ENCODE measurements at places on chromosomes 16 and 17.

DNA sequence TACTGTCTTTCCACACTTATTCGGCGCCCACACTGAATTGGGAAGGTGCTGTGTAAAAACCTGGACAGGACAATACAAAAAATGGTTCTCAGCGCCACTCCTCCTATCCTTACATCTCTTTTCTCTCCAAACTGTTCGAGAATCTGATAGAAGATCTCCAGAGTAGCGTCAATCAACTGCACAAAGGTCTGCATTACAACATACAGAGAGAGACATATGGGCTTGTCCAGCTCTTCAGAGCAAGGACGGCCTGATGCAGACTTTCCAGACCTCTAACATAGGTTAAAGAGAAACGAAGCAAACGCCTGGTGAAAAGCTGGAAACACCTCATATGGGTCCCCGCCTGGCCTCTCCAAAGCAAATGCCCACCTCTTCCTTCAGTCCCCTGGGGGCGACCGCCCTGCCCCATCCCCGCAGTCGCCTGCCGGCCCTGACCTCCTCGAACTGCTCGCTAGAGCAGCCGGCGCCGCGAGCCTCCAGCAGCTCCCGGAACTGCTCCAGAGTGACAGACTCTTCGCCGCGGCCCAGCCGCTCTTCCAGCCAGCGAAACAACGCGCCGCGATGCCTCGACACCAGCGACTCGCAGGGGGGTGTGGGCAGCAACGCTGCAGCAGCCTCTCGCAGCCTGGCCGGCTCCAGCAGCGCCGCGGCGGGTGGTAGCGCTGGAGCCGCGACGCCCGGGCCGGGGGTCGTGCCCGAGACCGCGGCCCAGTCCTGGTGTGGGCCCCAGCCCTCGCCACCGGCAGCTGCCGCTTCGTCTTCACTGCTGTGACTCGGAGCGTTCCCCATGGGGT lies 526 bp downstream of the ZZEF1 start:
- no peak for DNase-seq

DNA sequence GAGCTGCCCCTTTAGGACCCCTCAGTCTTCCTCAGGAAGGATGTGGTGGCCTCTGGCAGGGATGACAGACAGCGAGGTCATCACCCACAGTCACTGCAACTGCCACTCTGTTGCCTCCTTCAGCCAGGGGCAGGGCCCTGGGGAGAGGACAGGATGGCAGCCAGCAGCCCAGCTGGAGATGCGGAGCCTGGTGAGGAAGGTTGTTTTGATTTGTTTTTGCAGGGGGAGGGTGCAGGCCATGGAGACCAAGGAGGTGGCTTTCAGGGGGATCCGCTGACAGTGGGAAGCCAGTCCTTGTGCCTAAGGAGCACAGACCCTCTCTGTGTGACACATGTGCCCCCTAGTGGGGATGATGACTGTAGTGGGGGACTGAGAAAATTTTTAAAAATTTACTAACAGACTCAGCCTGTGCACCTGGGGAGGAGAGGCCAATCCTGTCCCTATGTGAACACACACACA lies 7.4 kb downstream of the PRCD start:
- no peak for DNase-seq

GRCh38 chr16:75433732-75434413 lies 570 bp upstream of the CFDP1 start:
- peak; percentile 58 for DNase-seq

- no peak for DNase-seq
Observed at GRCh38 chr17:29835435-29836351, 94.3 kb downstream of the SSH2 start.

DNA sequence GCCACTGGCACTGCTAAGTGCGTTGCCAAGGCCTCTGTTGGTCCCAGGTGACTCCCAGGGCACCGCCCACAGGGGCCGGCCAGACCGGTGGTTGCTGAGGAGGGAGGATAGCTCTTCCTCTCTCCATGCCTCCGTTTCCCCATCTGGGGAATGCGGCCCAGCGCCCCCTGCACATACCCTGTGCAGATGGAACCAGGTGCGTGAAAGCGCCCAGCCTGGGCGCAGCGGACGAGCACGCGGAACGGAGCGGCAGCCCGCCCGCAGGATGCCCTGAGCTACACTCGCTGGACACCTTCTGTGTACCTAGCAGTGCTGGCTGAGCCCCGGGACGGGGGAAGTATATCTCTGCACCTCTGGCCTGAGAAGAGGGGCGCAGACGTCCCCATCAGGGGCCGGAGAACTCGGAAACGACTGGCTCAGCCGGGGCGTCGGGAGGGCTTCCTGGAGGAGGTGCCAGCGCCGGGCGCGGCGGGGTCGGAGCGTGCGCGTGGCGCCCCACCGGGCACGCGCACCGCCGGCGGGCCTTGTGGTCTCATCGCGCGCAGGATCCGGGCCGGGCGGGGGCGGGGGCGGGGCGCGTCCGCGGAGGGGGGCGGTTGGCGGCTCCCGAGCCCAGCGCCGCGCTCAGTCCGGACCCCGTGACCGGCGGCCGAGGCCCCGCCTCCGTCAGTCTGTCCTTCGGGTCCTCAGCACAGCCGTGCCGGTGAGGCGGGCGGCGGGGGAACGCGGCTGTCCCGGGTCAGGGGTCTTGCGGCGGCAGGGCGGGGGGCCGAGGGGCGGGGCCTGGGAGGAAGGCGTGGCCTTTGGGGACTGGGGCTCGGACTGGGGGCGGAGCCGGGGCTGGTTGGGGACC lies at the start of the genes CCDC78 and HAGHL:
TSS of gene CCDC78 (minus strand) at position 6 of the 853 bp plus-strand sequence. CDS start 76 bp downstream, outside the sequence.
TSS of gene HAGHL (plus strand) at position 669 of the 853 bp plus-strand sequence. CDS start 404 bp downstream, outside the sequence.
- DNase-seq = peak; percentile 90

Measured in GM19239 (cell line).